ENCODE measurements at places on chromosomes 13 and 19.

GRCh38 chr13:33918199-33918932, 100.4 kb downstream of the RFC3 start:
- peak; percentile 92 for ATAC-seq

GRCh38 chr13:23350009-23350408, 83.5 kb downstream of the SACS start:
- ATAC-seq: no peak

DNA sequence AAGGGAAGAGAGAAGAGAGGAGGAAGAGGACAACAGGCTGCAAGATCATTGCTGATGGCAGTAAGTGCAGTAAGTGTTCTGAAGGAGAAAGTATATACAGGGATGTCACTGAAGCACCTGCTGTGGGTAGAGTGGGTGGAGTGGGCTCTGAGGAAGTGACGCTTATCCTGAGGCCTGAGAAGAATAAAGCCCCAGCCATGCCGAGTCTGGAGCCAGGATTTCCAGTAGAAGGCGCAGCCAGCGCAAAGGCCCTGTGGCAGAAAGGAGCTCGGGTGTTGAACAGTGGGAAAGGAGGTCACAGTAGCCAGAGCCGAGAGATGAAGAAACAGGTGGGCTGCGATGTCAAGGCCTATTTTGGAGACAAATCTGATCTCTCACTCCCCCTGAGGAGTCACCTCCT, 31.8 kb upstream of the ADGRE5 start:
- ATAC-seq: no peak

DNA sequence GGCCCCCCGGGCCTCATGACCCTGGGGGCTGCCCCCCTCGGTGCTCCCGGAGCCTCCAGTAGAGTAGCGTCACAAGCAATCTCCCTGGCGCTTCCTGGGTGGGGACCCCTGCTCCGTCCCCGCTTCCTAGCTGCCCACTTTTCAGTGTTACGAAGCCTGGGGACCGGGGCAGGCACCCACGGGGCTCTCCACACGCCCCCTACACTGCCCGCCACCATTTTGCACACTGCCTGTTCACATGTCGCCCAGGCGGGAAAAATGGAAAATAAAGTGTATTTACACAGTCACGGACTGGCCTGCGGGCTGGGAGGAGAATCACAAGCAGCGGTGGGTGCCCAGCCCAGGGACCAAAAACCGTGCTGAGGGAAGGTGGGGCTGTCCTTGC, 9.5 kb downstream of the PRR36 start:
- no peak for ATAC-seq

DNA sequence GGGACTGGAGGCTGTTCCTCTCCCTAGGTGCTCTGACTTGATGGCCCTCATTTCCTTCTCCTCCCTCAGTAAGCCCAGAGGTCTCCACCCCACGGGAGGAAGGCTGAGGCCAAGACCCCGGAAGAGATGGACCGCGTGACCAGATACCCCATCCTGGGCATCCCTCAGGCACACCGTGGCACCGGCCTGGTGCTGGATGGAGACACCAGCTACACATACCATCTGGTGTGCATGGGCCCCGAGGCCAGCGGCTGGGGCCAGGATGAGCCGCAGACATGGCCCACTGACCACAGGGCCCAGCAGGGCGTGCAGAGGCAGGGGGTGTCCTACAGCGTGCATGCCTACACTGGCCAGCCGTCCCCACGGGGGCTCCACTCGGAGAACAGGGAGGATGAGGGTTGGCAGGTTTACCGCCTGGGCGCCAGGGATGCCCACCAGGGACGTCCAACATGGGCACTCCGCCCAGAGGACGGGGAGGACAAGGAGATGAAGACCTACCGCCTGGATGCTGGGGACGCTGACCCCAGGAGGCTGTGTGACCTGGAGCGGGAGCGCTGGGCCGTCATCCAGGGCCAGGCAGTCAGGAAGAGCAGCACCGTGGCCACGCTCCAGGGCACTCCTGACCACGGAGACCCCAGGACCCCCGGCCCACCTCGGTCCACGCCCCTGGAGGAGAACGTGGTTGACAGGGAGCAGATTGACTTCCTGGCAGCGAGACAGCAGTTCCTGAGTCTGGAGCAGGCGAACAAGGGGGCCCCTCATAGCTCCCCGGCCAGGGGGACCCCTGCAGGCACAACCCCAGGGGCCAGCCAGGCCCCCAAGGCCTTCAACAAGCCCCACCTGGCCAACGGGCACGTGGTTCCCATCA, 6.1 kb downstream of the MISP start:
- no peak for ATAC-seq

- ATAC-seq: no peak
Measured at GRCh38 chr19:49435670-49436069, 5.7 kb downstream of the SLC17A7 start.

DNA sequence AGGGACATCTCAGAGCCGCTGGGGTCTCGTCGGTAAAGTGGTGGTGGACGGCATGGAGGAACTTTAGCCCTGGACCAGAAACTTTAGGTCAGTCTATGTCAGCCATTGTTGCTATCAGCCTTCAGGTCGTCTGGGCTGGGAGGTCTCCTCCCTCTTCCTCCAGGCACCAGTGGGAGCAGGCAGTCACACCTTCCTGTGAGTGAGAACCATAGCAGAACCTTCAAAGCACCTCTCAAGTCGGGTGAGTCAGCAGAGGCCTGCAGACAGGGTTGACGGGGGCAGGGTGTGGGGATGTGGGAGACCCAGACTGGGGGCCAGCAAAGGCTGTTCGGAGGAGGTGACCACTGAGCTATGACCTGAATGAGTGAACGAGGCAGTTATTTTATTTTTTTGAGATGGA, 15.4 kb upstream of the SBNO2 start:
- no peak for ATAC-seq

DNA sequence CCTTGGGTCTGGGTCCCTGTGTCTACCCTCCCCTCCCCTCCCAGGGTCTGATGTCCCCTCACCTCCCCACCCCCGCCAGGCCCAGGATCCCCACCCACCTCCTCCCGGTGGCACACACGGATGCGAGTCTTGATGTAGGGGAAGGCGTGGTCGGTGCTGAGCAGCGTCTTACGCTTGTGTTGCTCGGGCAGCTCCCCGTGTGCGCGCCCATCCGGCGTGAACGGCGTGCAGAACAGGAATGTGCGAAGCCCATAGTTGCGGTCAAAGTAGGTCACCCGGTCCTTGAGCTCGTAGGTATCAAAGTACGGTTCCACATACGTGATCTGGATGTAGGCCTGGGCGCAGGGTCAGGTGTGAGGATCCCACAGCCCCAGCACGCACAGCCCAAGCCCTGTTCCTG, 4.4 kb upstream of the KANK2 start:
- ATAC-seq: no peak

DNA sequence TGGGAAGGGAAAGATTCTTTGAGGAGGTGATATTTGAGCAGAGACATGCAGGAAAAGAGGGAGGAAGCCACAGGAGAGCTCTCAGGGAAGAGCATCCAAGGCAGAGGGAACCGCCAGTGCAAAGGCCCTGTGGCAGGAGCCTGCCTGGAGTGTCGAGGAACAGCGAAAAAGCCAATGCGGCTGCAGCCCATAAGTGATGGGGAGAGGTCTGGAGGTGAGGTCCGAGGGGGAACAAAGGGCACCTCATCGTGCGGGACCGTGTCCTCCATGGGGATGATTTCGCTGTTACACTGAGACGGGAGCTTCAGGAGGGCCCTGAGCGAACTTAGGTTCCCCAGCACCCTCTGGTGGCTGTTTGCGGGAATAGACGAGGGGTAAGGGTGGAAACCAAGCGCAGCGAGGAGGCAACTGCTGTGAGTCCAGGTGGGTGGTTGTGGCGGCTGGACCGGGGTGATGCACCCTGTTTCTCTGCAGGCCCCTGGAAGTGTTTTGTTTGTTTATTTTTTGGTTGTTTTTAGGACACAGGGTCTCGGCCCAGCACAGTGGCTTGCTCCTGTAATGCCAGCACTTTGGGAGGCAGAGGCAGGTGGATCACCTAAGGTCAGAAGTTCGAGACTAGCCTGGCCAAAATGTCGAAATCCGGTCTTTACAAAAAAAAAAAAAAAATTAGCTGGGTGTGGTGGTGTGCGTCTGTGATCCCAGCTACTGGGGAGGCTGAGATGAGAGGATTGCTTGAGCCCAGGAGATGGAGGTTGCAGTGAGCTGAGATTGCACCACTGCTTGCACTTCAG, 5.9 kb upstream of the EHD2 start:
- ATAC-seq: peak; percentile 97

- ATAC-seq: no peak
Measured at GRCh38 chr19:28332886-28333285, 880.1 kb downstream of the UQCRFS1 start.

DNA sequence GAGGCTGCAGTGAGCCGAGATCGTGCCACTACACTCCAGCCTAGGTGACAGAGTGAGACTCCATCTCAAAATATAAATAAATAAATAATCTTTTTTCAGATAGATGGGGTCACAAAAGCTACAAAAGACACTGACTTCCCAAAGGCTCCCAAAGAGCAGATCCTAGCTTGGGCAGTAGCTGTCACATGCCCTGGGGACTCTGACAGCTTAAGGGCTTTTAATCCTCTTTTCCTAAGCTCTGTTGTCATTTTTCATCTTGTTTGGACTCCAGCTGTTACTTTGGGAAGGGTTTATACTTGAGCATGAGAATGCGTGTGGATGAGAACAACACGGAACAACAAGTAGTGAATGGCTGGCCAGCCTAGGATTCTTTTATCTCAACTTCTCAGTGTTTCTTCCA, 231.7 kb downstream of the MZT1 start:
- ATAC-seq: no peak

GRCh38 chr19:45809643-45810159, 5.4 kb downstream of the RSPH6A start:
- peak; percentile 62 for ATAC-seq

DNA sequence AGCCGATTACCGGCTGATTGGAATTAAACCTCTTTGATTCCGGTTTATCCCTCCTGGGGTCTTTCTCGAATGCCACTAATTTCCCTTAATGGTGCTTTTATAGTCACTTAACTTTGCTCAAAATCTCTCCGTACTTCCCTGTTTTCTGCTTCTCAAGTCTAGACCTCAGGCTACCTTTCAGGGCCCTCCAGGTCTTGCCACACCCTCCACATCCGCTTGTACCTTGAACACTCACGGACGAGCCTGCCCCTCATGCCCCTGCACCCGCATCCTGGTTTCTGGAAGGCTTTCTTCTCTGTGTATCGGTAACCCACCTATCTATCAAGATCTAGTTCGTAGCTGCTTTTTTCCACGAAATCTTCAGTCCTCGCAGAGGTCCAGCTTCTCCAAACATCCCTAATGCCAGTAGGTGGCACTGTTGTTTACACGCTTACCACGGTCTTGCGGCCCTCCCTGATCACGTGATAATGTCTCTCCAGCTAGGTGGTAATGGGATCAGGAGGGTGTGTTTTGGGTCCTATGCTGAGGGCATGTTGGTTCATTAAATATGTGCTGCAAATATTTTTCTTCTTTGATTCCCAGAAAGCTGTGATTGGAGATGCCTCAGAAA, 13.8 kb downstream of the ATP12A start:
- ATAC-seq: peak; percentile 94

- no peak for ATAC-seq
Measured at GRCh38 chr19:51242881-51243630, 7.8 kb upstream of the SIGLECL1 start.

DNA sequence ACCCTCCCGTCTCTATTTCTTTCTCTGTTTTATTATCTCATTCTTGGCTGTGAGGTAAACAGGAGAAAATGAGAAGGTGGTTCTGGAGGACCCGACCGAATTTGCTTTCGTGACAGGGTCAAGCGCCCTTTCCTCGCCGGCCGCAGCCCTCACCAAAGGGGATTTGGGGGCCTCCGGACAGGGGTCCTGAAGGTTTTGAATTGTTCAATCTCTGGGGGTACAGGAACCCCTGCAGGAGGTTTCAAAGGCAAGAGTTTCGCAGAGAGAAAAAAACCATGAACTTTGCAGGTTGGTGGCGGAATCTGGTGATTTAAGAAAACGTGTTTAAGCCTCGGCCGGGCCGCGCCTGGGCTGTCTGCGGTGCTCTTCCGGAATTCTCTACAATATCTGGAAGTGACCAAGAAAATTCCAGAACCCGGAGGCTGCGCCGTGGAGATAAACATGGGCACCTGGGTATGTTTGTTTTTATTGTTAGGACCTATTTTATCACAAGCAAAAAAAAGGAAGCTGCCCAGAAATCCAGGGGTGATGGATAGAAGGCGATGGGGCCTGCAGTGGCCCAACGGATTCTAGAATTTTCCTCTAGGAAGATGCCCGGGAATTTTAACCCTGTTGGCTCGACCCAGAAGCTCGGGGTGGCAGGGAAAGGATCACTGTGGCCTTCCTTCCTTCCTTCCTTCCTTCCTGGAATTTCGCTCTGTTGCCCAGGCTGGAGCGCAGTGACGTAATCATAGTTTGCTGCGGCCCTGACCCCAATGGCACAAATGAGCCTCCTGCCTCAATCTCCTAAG, 14.2 kb upstream of the PTBP1 start:
- ATAC-seq: no peak

DNA sequence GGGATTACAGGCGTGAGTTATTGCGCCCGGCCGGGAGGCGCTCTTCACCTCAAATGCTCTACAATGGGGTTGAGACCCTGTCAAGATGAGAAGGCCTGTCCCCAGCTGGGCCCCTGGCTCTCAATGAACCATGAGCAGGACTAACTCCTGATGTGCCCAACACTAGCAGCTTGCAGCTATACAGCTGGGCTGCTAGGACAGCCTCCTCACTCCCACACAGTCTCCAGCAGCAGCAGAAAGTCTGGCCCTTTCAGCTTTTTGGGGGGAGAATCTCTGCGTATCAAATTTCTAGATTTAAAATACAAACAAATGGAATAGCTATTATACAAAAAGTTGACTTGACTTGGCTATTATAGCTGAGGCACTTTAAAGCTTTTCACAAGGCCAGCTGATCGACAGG, 30.2 kb downstream of the TMTC4 start:
- no peak for ATAC-seq

GRCh38 chr19:49014123-49014869, 2.6 kb downstream of the LHB start:
- no peak for ATAC-seq

DNA sequence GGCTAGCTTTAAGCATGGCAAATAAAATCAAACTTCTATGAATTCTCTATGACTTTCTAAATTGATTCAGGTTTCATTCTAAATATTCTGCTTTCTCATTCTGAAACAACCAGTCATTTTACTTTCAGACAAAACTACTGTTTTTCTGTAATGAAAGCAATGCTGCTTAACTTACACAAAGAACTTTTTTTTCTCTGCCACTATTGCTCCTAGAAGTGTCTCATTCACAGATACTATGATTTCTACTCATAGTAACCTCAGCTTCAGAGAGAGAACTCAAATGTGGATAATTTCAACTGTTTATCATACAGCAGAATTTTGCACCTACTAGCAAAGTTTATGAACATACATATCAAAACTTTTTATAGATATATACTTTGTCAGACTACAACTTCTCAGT, 724.6 kb downstream of the SLITRK5 start:
- ATAC-seq: no peak

GRCh38 chr13:35732565-35732964, 256.1 kb upstream of the MAB21L1 start:
- ATAC-seq: no peak

GRCh38 chr13:65600702-65601101, 1629.4 kb downstream of the PCDH9 start:
- peak; percentile 72 for ATAC-seq

All from SK-N-SH treated with all-trans-retinoic acid at 6 μM for 48 hours (cell line).